ENCODE measurements at places on chromosomes 5 and 9. TPM values are rescaled to one million over a fixed set of nuclear protein-coding genes. Genes with fewer than 3 reads are reported as not detected.
A peak's percentile ranks its signal among the peaks of the same experiment; 100 is the strongest.

GRCh38 chr5:158929552-158930218 lies 170.0 kb downstream of the EBF1 start:
- DNase-seq, result no peak
- H3K4me1 ChIP-seq, result no peaks in the 10 kb centered on the region
- no peak overlapping the region for H3K4me3 ChIP-seq

DNA sequence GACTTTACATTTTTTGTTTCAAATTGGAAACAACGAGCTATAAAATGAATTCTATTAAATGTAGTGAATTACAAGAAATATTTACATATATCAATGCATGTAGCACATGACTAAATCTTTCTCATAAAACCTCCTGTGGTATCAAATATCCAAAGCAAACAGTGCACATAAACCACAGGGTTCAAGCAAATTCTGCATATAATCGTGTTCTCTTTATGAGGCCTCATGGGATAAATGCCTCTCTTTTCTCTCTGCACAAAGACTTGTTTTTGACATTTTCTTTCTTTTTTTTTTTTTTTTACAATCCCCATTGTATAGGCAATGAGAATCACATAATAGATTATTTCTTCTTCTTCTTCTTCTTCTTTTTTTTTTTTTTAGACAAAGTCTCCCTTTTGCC lies 1117.2 kb upstream of the DMAC1 start:
- H3K4me3 ChIP-seq, result no peak overlapping the region
- no peak for DNase-seq
- H3K36me3 ChIP-seq, result no peaks in the 10 kb centered on the region
- no peaks in the 10 kb centered on the region for H3K27me3 ChIP-seq

DNA sequence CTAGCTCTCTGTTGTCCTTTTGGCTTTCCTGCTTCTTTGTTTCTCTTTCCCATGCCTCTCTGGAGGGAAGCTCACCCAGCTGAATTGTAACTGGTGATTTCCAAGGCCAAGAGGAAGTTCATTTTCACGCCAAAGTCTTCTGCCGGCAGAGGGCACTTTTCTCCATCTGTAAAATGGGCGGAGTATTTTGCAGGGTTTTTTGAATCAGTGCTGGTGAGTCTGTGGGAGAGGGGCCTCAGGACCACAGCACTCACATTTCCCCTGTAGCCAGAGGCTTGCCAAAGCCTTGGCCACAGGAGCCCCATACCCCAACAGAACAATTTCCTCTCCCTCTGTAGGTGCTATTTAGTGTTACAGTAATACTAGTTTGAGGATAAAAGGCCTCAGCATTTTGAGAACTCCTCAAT lies 42.3 kb upstream of the MATR3 start:
- H3K27me3 ChIP-seq, result no peaks in the 10 kb centered on the region
- H3K36me3 ChIP-seq, result no peaks in the 10 kb centered on the region
- peaks cover 12% of the 10 kb centered on the region for H3K4me1 ChIP-seq
- DNase-seq, result no peak

GRCh38 chr9:21812415-21812814 lies 10.0 kb downstream of the MTAP start:
- peaks cover 17% of the 10 kb centered on the region for H3K36me3 ChIP-seq
- H3K27ac ChIP-seq, result peak overlapping the region; percentile 50
- no peak for DNase-seq
- peaks cover 8% of the 10 kb centered on the region for H3K4me1 ChIP-seq
- no peak overlapping the region for H3K4me3 ChIP-seq
- no peaks in the 10 kb centered on the region for H3K27me3 ChIP-seq

DNA sequence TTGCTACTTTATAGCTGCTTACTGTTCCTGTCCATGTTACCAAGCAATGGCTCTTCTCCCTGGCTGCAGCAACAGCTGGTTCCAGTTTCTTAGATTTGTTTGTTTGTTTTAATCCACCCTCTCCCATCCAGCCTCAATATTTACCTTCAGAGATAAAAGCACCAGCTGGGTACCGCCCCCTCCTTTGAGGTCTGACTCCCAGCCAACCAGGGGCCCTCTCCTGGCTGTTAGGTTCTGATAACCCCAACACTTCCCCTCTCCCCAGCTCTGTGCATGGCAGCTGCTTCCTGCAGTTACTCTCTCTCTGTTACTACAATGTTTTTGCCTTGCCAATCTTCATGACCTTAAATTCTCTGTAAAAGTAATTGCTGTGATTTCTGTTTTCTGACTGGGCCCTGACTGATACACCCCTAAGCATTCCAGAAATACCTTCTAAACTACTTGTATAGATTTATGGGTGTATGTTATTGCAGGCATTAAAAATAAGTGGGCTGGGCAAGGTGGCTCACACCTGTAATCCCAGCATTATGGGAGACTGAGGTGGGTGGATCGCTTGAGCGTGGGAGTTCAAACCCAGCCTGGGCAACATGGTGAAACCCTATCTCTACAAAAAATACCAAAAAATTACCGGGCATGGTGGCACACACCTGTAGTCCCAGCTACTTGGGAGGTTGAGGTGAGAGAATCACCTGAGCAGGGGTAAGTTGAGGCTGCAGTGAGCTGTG lies 2.6 kb upstream of the GCNT1 start:
- peaks cover 27% of the 10 kb centered on the region for H3K4me1 ChIP-seq
- H3K27ac ChIP-seq, result peak overlapping the region; percentile 91
- no peak overlapping the region for H3K4me3 ChIP-seq
- no peaks in the 10 kb centered on the region for H3K36me3 ChIP-seq
- peaks cover 11% of the 10 kb centered on the region for H3K27me3 ChIP-seq

DNA sequence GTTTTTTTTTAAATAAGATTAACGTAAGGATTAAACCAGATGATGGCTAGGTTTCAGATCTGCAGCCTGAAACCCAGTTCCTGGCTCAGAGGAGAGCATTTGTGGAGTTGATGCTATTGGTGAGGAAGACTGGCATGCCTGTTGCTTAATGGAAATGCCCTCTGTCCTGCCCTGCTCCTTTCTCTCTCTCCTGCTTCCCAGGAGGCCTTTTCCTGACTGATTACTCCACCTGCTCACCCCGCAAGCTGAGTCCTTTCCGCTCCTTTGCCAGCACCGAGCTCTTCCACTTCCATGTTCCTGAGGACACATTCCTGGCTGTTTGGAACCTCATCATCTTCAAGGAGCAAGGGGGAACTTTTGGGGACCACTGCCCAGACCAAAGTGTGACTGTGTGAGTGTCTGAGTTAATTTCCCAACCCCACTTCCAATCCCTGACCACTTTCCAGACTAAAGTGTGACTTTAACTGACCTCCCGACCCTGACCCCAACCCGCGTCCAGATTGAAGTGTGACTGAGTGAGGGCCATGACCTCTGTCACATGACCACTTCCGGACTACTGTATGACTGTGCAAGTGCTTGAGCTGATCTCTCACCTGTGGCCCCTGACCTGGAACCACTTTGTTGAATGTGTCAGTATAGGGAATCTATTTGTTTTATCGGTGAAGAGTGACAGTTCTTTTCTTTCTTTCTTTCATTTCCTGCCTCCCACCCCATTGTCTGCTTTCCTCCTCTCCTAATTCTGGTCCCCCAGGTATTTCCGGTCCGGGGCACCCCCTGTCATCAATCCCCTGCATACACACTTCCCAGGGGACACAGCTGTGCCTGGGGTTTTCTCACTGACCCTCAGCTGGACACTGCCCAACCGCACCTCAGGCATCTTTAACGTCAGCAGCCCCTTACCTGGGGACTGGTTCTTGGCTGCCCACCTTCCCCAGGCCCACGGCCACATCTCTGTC lies 5.5 kb downstream of the TMEM8B start:
- H3K27ac ChIP-seq, result no peak overlapping the region
- H3K36me3 ChIP-seq, result no peaks in the 10 kb centered on the region
- H3K4me1 ChIP-seq, result peaks cover 36% of the 10 kb centered on the region
- H3K4me3 ChIP-seq, result no peak overlapping the region
- H3K27me3 ChIP-seq, result no peaks in the 10 kb centered on the region
- no peak for DNase-seq

DNA sequence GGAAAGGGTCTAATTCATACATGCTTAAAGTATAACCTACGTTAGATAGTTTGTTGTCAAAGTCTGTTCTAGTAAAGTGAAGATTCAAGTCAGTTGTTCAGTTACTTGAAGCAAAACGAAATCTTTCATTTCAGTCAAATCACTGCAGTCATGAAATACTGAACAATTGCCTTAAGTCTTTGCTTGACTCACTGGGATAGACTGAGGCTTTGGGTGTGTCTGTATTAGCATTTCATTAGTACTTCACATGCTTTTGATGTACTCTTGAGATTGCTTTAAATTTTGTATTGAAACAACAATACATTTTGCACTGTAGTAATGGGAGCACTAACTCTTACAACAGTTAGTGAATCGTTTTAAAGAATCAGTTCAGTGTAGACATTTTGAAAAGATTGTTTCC lies 4.0 kb upstream of the CMYA5 start:
- H3K4me3 ChIP-seq, result no peak overlapping the region
- peak overlapping the region; percentile 76 for H3K27ac ChIP-seq
- no peaks in the 10 kb centered on the region for H3K27me3 ChIP-seq
- peaks cover 23% of the 10 kb centered on the region for H3K36me3 ChIP-seq
- peaks cover 24% of the 10 kb centered on the region for H3K4me1 ChIP-seq
- DNase-seq, result no peak

DNA sequence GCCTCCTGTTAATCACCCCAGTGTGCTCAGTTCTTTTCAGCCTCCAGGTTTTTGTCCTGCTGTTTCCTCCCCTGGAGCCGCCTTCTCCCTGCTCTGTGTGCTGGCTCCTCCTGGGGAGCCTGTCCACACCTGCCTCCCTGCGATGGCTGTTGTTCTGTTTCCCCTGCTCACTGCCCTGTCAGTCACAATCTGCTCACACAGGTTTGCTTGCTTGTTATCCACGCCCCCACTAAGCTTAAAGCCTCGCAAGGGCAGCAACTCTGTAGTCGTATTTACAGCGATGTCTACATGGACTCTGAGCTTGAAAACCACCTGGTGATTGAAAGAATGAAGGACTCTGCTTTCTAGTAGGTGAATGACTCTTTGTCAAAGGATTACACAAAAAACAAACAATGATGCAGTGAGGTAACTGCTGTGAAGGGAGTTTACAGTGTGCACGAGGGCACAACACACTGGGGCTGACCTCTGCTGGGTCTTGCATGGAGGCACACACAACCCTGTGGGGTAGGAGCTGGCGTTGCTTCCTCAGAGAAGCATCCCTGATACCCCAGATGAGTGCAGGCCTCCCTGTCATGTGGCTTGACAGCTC lies 39.6 kb upstream of the TEX48 start:
- peaks cover 25% of the 10 kb centered on the region for H3K27me3 ChIP-seq
- no peak for DNase-seq
- H3K36me3 ChIP-seq, result no peaks in the 10 kb centered on the region

DNA sequence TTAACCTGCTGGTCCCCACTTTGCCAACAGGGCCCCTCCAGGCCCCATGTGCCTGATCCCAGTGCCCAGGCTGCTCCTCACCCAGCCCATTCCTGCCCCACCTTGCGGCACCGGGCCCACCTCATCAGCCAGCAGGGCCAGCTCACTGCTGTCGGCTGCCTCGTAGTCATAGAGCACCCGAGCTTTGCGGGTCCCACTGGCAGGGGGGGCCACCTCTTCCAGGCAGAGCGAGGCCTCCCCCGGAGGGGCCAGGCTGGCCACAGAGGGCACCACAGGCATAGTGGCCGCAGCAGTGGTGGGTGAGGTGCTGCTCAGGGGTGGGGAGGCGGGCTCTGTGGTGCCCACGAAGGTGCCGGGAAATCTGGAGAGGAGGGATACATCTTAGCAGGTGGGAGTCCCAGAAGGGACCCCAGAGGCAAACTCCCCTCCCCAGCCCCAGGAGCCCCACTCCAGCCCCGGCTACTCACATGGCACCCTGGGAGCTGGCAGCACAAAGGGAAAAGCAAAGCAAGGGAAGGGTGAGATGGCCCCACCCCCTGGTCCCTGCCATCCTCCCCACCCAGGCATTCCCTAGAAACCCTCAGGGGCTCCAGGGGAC lies 19.0 kb downstream of the SH3GLB2 start:
- no peak overlapping the region for H3K27ac ChIP-seq
- peaks cover 6% of the 10 kb centered on the region for H3K4me1 ChIP-seq
- no peak for DNase-seq
- peaks cover 21% of the 10 kb centered on the region for H3K36me3 ChIP-seq
- H3K27me3 ChIP-seq, result no peaks in the 10 kb centered on the region
- no peak overlapping the region for H3K4me3 ChIP-seq

- DNase-seq, result no peak
- peaks cover 22% of the 10 kb centered on the region for H3K4me1 ChIP-seq
Measured at GRCh38 chr9:90299968-90300367, 342.7 kb downstream of the DIRAS2 start.

DNA sequence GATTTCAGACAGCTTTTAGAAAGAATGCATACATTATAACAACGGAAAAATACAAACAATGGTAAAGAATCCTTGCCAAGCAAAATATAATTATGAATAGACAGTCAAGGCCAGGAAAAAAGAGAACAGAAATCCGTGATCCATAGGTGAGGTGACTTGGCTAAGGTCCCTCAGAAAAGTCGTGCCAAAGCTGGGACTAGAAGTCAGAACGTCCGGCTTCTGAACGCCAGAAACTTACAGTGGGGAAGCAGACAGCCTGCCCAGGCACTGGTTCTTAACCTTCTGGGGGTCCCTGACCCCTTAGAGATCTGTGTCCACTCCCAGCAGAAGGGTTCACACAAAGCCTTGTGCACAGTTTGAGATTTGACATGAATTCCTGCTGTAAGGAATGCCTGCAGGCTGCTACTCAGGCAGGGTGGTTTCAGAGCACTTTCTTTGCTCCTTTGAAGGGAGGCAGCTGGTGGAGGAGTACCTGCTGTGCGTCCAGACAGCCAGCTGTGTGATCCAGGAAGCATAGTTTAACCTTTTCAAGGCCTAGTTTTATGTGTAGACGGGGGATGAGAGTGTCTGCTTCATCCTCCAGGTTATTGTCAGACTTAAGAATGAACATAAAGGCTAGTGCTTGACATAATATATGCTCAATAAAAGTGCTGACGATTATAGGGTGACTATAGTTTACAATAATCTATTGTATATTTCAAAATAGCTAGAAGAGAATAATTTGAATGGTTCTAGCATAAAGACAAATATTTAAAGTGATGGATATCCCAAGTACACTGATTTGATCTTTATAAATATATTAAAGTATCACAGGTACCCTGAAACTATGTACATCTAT lies 852 bp downstream of the ARHGEF37 start:
- no peaks in the 10 kb centered on the region for H3K36me3 ChIP-seq
- H3K4me1 ChIP-seq, result peaks cover 24% of the 10 kb centered on the region
- peak overlapping the region; percentile 75 for H3K4me3 ChIP-seq

CDH9 gene
- 1.2 TPM for total RNA-seq

HSD17B4 gene
- 136 TPM for total RNA-seq

KCNN2 gene
- total RNA-seq, result 19.6 TPM

IFNB1 gene
- total RNA-seq, result not detected

PITX1 gene
- 80.2 TPM for total RNA-seq

All from mesothelial cell of epicardium (in vitro differentiated cells).